Upper lobe of left lung (tissue), 6 donors: ENCODE measurements at places on chromosomes 6 and 20. TPM values are rescaled to one million over a fixed set of nuclear protein-coding genes. Genes with fewer than 3 reads are reported as not detected.

DNA sequence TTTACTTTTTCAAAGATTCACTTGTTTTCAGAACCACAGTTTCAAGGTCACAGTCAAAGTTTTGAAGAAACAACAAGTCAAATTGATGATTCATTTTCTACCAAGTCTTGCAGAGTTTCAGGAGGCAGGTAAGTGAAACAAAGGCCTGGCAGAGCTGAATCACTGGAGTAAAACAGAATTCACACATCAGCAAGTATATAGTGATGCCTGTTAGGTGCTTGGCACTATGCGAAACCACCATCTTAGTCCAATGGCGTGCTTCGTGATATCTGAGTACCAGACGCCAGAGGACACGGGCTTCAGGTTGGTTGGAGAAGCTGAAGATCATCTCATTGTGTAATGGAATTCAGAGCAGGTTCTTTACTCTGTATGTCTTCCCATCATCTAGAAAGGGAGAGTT, 75.9 kb downstream of the RTN4IP1 start:
- no peak for DNase-seq
- H3K4me1 ChIP-seq = no peaks in the 10 kb centered on the region
- no peak overlapping the region for H3K27ac ChIP-seq
- no peaks in the 10 kb centered on the region for H3K27me3 ChIP-seq
- peaks cover 14% of the 10 kb centered on the region for H3K36me3 ChIP-seq

- H3K36me3 ChIP-seq = no peaks in the 10 kb centered on the region
- no peaks in the 10 kb centered on the region for H3K4me1 ChIP-seq
- no peak overlapping the region for H3K4me3 ChIP-seq
- no peak overlapping the region for H3K27ac ChIP-seq
- H3K27me3 ChIP-seq = no peaks in the 10 kb centered on the region
These were observed 98.3 kb downstream of the SOD2 start for GRCh38 chr6:159594750-159595117.

DNA sequence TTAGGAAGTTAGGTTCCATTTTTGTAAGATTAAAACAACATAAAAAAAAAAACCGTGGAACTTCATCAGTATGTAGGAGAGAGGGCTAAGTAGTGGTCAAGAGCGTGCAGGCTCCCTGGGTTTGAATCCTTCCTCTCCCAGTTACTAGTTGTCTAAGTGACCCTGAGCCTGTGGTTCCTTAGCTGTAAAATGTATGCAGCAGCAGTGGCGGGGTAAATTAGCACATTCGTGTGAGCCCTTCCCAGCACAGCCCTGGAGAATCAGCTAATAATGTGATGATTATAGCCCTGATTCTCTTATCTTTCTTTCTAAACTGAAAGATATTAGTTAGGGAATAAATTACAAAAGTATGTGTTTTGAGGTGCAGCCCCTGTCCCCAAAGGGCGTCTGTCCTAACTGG, 32.6 kb downstream of the TM9SF4 start:
- no peak overlapping the region for H3K27ac ChIP-seq
- DNase-seq = no peak
- no peaks in the 10 kb centered on the region for H3K4me1 ChIP-seq
- H3K36me3 ChIP-seq = peaks cover 97% of the 10 kb centered on the region
- H3K4me3 ChIP-seq = no peak overlapping the region

GRCh38 chr6:39914239-39914638, 20.0 kb downstream of the MOCS1 start:
- H3K27ac ChIP-seq = no peak overlapping the region
- peaks cover 5% of the 10 kb centered on the region for H3K36me3 ChIP-seq
- no peaks in the 10 kb centered on the region for H3K4me1 ChIP-seq
- no peaks in the 10 kb centered on the region for H3K27me3 ChIP-seq

- H3K36me3 ChIP-seq = no peaks in the 10 kb centered on the region
- no peak overlapping the region for H3K27ac ChIP-seq
- no peak overlapping the region for H3K4me3 ChIP-seq
- H3K4me1 ChIP-seq = peaks cover 16% of the 10 kb centered on the region
- DNase-seq = no peak
These were observed 117.4 kb upstream of the HDGFL1 start for GRCh38 chr6:22451962-22452361.

The CCDC28A gene
- total RNA-seq = 30.4 TPM
